CD4-positive, alpha-beta T cell treated with Interleukin-1 beta for 1 hour (primary cell): ENCODE measurements at places on chromosomes 5 and 9.
A peak's percentile ranks its signal among the peaks of the same experiment; 100 is the strongest.

DNA sequence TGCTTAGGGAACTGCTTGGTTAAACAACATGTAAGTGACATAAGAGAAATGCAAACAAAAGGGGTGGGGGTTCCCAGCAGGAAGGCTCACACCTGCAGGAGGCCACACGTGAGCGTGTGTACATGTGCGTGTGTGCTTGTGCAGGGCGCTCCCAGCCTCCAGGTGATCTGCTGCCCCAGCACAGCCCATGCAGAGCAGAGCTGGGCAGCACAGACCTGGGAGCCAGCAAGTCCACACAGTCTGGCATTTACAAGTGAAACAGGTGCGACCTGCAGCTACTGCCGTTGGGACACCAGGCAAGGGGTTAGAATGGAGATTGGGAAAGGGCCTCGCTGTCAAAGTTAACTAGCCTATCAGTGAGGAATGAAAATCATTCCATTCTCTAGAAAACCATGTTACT, 41.8 kb downstream of the GRAMD2B start:
- no peak for DNase-seq

DNA sequence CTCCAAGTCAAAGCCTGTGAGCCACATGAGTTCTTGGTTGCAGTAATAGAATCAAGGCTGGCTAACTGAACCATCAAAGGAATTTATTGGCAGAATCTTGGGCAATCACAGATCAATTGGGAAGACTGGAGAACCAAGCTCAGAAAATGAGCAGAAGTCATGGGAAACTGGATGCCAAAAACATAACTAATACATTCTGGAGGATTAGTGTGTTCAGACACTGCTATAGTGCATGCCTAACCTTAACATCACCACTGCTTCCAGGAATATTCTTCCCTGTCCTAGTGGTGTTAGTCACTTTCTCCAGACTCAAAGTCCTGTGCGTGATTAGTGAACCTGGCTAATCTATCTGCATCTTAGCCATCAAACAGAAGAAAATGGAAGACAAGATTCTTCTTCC, 843.7 kb downstream of the EFNA5 start:
- no peak for DNase-seq

DNA sequence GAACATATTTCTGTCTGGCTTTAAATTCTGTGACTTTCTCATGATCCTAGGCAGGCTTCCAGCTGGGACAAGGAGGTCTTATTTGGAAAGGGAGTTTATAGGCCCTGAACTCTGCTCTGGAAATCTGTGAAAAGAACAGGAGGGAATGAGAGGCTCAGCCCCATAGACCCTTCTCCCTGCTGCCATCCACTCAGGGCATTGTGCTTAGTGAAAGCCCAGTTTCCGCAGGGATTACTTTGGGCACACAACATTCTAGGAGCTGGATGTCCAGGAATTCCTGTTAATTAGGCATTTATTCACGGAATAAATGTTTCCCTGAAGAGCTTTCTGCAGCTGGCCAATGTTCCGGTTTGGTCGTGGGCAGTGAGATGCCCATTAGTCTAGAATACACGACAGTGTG, 32.7 kb upstream of the COL15A1 start:
- DNase-seq, result no peak

GRCh38 chr5:71703941-71704340, 15.1 kb upstream of the CARTPT start:
- DNase-seq, result no peak

GRCh38 chr5:146877178-146877681, 1.3 kb downstream of the PPP2R2B start:
- peak; percentile 9 for DNase-seq

GRCh38 chr9:133773889-133774655, 35.9 kb upstream of the SARDH start:
- no peak for DNase-seq

DNA sequence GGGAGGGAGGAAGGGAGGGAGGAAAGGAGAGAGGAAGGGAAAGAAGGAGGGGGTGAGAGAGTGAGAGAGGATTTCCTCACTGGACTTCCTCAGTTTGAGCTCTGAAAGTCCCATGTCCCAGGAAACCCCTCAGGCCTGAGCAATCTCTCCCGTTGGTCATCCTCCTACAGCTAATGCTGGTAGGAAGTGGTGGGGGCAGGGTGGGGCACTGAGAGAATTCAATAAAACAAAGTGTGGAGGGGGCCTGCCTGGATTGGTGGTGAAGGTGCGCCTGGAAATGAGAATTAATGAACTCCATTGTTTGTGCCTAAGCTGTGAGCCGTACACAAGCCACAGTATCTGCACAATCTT, 195.0 kb downstream of the RGS3 start:
- DNase-seq, result no peak

DNA sequence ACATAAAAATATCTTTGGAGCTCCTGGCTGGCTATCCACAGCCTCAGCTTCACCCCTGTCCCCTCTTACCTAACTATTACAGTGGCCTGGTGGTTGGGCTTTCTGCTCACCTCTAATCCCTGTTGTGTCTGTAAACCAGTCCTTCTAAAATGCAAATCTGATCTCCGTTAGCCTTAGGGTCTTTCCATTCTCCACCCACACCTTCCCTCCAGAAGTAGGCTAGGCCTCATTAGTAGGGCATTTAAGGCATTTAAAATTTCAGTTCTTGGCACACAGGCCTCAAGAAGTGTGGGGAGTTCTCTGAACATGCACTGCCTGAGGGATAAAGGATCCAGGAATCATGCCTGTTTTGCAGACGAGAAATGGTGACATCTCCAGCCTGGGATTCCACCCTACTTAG, 26.4 kb upstream of the STC2 start:
- DNase-seq, result no peak

GRCh38 chr9:130327781-130328348, 62.3 kb downstream of the HMCN2 start:
- DNase-seq, result no peak

DNA sequence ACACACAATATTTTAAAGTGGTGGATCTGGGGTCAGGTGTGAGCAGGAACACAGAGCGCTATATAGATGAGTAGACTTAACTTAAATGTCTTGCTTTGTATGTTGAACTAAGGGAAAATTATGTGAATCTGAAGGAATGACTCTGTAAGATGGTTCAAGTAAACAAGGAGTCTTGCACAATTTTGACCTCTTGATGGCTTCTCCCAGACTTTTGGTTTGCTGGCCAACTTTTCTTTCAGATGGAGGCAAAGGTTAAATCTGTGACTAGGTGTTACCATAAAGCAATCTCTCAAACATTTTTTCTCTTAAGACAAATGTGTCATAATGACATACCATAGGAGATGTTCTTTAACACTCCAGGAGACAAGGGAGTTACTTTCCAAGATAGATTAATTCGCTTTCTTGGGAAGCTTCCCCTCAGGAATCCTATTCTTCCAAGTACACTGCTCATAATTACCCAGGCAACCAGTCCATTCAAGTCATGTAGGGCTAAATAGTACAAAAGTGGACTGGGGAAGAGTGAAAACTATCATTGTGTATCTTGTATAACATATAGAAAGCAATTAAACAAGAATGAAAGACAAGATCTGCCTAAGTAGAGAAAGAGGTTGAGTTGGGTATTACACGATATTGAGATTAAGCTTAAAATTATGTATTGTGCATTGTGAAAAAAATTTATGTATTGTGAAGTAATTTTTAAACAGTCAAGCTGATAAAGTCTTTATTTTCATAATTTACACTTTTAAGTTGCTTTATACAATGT, 60.3 kb upstream of the SLC27A6 start:
- no peak for DNase-seq

DNA sequence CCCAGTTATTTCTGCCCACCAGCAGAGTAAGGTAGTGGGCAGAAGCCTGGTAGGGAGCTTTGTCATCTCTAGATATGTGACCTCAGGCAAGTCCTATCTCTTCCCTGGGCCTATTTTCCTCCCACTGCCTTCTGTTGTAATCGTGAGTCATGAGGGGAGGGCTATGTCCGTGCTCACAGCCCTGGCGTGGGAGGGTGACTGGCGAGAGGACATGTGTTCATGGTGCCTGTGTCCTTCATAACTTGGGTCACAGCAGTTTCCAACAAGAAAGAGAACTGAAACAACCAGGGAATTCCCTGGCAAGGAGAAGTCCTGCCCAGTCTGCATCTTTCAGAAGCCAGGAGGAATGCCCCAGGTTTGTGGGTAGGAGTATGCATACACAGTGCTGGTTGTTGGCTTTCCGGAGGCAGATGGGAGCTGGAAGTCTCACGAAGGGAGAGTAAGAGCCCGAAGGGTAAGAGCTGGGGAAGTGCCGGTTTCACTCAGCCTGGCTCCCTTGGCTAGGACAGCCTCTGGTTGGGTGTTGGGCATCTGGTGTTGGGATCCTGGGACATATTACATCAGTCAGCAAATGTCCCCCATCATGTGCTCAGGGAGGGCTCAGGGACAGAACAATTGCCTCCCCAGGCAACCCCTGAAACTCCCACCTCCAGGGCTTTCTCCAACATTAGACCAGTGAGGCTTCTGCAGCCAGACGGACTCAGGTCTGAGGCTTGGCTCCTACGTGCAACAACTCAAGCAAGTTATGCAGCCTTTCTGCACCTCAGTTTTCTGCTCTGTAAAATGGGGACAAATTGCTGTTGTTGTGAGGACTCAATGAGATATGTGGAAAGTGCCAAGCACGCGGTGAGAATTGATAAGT, 4.3 kb upstream of the TIFAB start:
- DNase-seq, result peak; percentile 12

DNA sequence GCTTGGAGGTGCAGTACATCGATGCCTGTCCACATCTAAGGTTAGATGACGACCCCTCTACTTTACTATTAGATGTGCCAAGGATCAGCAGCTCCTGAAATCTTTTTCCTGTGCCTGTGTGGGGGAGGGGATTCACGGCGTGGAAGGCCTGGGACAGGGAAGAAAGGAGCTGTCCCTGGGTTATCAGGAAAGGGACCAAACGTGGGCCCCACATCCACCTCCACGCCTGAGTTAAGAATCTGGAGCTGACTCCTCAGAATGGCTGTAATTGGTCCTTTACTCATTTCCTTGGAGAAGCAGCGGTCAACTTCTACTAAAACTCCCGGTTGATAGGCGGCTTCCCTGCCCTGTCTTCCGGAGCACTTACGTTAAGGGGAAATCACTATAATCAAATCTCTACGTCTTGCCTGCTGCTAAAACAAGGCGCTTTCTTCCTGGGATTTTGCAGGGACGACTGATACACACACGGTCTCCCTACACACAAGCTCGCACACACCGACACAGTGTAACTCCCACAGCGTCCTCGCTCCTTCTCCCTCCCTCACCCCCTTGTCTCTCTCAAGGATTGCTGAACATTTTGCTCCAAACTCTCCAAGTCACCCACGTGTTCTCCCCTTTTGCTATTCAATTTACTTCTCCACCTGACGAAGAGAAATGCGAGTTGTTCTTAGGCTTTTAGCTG, 1.4 kb downstream of the PDE4D start:
- DNase-seq, result no peak

GRCh38 chr5:73119451-73120157, 771 bp upstream of the TMEM171 start:
- DNase-seq, result no peak

GRCh38 chr5:32990593-32991420, 279.7 kb downstream of the NPR3 start:
- no peak for DNase-seq

- no peak for DNase-seq
Measured at GRCh38 chr5:60362158-60362557, 337.8 kb downstream of the DEPDC1B start.

DNA sequence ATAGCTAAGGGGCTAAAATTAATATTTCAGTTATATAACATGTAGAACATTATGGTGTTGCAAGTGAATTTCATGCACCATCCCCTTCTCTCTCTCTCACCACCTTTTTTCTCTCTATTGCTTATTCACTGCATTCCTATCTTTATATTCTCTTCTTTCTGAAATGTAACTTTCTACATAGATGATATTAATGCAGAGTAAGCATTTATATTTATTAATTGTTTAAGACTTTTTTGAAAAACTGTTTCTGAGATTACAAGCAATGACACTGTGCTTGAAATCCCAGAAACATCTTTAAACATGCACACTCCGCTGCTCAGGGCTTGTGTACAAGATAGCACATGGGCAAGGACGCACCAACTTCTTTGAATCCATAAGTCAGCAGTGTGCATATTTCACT, 567.7 kb upstream of the SGCD start:
- DNase-seq, result no peak

- no peak for DNase-seq
Measured at GRCh38 chr5:87129046-87129445, 138.6 kb upstream of the RASA1 start.

DNA sequence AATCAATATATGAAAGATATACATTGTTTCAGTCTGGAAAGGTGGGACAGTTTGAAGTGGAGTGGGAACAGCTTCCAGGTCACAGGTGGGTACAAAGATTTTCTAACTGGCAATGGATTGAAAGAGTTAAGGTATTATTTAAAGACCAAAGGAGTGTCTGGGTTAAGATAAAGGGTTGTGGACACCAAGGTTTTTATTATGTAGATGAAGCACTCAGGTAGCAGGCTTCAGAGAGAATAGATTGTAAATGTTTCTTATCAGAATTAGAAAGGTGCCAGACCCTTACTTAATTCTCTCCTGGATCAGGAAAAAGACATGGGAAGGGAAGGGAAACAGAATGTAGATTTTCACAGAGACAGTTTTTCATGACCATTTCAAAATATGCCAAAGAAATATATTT, 1174.8 kb downstream of the MAT2B start:
- DNase-seq, result no peak

DNA sequence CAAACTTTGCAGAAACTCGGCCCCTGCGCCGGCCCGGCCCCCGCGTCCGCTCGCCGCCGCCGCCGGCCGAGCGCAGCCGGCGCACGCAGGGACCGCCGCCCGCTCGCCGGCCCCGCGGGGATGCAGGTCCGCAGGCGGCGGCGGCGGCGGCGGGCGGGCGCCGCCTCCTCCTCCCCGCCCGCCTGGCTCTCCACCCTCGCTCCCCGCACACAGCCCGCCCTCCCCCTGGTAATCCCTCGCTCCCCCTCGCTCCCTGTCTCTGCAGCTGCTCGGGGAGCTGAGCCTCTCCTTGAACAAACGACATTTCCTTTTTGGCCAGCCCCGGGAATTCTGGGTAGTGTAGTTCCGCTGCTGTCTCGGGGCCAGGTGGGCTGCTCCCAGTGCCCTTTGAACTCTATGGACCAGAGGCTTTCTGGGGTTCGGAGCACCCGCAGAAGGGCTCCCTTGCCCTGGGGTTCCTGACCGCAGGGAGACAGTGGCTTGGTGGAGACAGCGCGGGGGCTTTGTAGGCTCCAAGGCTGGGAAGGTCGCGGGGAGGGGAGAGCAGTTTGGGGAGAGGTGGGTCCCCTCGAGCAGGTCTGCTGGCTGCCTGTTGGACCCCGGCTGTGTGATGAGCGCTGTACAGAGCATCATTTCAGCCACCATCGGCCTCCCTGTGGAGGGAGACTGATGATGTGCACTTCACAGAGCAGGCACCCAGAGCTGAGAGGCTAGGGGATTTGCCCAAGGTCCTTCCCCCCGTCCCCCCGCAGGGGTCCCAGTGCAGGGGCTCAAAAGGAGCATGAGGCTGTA, 1.8 kb upstream of the FAM78A start:
- DNase-seq, result peak; percentile 81

DNA sequence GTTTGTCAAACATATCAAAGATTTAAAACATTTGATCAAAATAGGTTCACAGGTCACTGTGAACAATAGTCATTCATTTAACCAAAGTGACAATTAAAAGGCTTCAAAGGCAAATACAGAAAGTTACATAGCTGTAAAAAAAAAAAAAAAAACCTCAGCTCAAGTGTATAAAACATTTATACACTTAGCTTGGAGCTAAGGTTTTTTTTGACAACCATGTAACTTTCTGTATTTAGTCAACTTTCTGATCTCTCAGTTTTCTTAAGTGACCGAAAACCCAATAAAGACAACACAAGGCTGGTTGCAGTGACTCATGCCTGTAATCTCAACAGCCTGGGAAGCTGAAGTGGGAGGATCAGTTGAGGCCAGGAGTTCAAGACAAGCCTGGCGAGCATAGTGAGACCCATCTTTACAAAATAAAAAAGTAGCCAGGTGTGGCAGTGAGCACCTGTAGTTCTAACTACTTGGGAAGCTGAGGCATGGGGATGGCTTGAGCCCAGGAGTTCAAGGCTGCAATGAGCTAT, 16.4 kb upstream of the UBTD2 start:
- DNase-seq, result no peak
